ENCODE measurements at places on chromosomes 4 and X.

DNA sequence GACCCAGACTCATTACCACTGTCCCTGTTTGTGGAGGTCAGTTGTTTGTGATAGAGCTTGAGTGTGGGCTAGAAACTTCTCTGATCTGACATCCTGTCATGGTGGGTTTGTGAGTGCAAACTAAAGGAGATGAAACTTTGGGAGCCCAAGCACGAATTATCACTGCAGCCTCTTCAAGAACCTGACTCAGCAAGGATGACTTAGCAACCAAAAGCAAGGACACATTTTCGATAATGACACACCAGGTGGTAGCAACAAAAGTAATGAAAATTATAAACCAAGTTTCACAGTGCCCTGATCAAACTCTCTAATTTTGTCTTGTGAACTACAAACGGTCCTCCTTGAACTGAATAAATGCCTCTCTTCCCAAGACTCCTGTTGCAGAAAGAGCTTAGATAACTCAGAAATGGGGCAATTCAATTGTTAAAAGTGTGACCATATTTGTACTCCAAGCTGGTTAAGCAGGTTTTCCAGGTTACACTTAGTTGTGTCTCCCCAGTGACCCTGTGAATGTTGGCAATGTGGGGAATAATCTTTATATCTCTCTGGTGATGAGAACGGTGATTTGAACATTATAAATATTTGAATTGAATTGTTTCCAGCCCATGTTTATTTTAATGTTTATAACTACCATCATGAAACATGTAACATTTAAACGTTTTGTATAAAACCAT lies 52.6 kb upstream of the ATP8A1 start:
- DNase-seq = no peak

DNA sequence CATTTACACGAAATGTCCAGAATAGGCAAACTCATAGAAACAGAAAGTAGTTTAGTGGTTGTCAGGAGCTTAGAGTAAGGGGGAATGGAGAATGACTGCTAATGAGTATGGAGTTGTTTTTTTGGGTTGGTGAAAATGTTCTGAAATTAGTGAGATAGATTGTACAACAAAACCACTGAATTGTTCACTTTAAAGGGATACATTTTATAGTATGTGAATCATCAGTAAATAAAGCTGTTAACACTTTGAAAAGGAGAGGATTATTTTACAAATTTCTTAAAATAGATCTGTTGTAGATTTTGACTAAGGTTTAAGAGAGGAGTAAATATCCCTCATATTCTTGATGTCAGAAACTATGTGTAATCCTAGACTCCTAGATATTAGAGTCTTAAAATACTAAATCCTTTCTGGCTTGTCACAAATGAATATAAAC lies 82.7 kb downstream of the RAPGEF2 start:
- DNase-seq = no peak

- peak; percentile 80 for DNase-seq
These were observed 100.5 kb downstream of the CLNK start for GRCh38 chr4:10584042-10584441.

DNA sequence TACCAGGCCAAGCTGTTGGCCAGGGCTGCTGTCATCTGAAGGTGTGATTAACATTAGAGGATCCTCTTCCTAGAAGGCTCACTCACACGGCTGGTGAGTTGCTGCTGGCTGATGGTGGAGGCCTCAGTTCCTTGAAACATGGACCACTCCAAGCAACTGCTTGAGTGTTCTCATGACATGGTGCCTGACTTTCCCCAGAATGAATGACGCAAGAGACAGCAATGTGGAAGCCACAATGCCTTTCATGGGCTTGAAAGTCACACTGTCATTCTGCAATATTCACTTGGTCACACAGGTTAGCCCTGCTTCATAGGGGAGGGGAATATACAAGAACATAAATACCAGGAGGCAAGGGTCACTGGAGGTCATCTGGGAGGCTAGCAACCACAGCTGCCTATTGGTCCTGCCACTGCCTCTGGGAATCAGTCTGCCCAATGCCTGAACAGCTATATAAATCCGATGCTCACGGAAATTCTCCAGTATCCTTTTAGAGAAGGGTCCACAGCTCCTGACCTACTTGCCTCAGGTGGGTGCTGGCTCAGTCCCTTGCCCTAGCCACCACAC lies 97.1 kb upstream of the MAML3 start:
- no peak for DNase-seq

- DNase-seq = no peak
These were observed 29.5 kb downstream of the PPP2R3B start for GRCh38 chrX:357035-357692.

DNA sequence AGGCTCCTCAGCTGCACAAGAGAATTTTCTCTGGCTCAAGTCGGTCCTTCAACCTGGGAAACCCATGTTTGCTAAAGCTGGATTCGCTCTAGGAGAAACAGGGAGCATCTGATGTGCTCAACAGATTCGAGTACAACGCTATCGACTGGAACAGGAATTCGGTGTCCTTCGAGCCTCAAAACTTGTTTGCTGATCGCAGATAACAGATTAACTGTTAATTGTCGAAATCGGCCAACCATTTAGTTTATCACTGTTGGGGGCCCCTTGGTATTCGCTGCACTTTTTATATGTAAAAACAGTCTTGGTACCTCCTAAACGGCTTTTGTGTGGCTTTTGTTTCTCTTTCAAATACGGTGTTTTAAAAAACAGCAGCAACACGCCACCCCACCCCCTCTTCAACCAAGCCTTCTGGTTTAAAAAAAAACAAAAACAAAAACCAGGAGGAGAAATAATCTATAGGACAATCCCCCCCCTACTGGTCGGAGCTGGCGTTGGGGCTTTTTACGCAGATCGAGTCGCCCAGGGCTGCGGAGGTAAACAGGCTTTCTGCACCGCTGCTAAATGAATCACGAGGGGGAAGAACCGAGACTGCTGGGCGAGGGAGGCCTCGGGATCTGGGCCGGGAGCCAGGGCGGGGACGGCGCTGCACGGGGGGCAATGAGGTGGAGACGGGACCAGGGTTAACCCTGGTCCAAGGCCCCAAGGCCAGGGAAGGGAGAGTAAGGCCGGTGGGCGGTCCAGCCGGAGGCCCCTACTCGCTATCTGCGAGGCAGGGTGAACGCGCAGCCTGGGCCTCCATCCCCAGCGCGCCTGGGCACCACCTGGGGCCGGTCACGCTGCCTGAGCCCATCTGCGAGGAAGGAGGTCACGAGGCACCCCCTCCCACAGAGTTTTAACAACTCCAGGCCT lies 71.7 kb upstream of the BCOR start:
- peak; percentile 45 for DNase-seq

GRCh38 chrX:109987884-109988283 lies 15.0 kb upstream of the TMEM164 start:
- DNase-seq = no peak

- DNase-seq = no peak
These were observed 349.5 kb upstream of the CPXCR1 start for GRCh38 chrX:88397551-88397950.

GRCh38 chr4:141210168-141210567 lies 10.5 kb upstream of the ZNF330 start:
- no peak for DNase-seq

GRCh38 chrX:147859666-147860065 lies 52.1 kb upstream of the FMR1 start:
- no peak for DNase-seq

- DNase-seq = peak; percentile 19
These were observed 21.9 kb downstream of the ATP2B3 start for GRCh38 chrX:153539171-153539978.

DNA sequence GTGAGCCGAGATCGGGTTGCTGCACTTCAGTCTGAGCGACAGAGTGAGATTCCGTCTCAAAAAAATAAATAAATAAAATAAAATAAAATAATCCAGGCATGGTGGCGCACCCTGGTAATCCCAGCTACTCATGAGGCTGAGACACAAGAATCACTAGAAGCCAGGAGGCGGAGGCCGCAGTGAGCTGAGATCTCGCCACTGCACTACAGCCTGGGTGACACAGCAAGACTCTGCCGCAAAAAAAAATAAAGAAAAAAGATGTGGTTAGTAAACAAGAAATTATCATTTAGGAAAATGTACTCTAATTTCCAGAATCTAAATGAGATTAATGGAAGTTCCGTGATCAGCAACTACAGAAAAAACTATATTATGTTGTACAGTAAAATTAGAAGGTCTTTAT lies 14.5 kb upstream of the LRBA start:
- no peak for DNase-seq

All from astrocyte of the cerebellum (primary cell).